ENCODE measurements at places on chromosomes 16 and 17.

GRCh38 chr17:1315891-1316403 lies 36.5 kb downstream of the TRARG1 start:
- DNase-seq, result no peak

DNA sequence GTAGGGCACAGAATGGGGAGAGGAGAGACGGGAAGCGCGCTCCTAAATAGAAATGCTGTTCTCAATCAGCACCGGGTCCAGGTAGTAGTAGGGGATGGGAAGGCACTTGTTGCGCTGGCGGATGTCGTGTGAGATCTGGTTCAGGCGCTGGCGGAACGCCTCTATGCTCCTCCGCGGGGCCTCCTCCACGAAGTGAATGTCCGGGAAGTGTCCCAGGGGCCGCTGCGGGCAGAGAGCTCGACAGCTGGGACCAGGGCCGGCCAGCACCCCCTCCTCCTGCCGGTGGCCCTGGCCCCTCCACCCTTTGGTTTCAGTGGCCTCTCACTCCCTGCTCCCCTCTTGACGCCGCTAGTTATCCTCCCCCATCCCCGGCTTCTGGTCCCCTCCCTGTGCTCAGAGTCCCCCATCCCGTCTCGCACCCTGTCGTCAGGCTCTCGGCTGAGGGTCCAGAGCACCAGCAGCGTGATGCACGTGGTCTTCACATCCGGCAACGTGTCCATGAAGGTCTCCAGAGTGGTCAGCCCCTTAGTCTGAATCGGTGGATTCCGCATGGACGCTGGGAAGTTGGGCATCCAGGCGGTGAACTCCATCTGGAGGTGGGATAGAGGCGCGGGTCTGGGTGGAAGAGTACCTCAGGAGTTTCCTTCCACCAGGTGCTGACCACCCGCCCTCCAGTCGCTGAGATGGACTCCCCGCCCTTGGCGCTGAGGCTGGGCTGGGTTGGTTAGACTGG lies 14.6 kb downstream of the ALOX12B start:
- no peak for DNase-seq

- peak; percentile 56 for DNase-seq
Observed at GRCh38 chr17:66906321-66907278, 57.9 kb upstream of the CACNG4 start.

- DNase-seq, result no peak
Observed at GRCh38 chr16:65274566-65274965, 152.7 kb upstream of the CDH11 start.

DNA sequence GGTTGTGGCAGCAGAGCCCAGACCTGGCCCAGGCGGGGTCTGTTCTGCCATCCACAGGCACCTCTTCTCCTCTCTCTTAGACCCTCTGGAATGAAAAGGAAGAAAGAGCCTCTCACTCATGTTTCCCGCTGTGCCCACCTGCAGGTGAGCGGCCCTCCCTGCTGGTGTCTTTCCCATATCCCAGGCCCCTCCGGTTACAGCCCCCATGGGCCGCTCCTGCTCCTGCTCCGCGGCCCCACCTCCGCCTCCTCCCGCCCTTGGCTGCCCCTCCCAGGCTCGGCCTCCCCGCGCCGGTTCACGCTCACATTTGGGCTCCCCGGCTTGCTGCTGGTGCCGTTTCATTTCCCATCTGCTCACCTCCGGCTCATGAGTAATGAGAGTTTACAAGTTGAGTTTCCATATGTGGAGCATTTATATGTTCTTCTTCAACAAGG lies 98.7 kb upstream of the SDK2 start:
- DNase-seq, result no peak

GRCh38 chr17:4859816-4860625 lies 26.9 kb downstream of the MINK1 start:
- DNase-seq, result no peak

DNA sequence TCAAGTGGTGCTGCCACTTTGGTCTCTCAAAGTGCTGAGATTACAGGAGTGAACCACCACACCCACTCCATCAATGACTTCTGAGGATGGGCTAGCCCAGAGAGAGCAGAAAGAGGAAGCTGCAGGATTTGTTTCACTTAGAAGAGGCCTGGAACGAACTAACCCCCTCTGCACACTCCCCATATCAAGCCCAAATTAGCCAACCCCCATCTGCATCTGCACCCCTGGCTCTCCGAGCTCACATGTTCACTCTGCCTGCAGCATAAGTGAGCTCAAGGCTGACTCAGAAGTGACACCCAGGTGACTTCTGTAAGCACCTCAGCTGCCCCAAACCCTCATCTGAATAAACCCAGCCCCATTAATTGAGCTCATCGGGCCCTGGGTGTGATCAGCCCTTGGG lies 4.8 kb downstream of the SCNN1G start:
- no peak for DNase-seq

DNA sequence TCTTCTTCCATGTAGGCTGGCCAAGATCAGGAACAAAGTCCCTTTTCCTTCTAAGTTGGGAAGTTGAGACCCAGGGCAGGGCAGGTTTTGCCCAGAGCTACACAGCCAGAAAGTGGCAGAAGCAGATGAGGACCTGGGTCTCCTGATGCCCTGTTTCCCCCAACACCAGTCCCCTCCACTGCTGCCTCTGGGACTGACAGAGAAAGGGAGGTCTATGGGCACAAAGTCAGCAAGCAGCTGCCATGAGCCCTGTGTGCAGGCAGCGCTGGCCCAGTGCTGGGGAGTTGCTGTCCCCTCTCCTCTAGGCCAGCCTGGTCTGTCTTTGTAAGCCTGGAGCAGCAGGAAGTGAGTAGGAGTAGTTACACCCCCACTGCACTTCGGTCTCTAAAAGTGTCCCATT lies 46.9 kb upstream of the NKD1 start:
- DNase-seq, result no peak

DNA sequence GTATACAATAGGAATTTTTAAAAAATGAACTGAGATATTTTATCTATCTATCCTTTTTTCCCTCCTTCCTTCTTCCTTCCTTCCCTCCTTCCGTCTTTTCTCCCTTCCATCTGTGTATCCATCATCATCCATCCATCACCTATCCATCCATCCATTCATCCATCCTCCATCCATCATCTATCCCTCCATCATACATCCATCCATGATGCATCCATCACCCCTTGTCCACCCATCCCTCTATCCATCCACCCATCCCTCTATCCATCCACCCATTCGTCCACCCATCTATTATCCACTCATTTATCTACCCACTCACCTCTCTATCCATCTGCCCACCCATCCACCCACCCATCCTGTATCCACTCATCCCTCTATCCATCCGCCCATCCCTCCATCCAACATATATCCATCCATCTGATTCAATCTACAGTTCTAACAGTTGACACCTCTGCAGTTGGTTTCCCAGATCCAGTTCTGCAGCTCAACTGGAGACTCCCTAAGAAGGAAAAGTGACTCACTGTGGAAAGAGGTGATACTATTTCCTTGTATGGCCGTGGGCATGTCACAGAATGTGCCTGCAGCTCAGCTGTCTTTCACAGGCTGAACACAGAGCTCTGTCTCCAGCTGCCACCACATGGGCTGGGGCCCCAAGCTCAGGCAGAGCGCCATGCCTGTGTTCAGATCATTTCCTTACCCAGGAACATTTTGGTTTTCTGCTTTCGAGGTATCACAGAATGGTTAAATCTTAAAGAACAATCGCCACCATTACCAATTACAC lies 130.8 kb downstream of the XYLT1 start:
- no peak for DNase-seq

DNA sequence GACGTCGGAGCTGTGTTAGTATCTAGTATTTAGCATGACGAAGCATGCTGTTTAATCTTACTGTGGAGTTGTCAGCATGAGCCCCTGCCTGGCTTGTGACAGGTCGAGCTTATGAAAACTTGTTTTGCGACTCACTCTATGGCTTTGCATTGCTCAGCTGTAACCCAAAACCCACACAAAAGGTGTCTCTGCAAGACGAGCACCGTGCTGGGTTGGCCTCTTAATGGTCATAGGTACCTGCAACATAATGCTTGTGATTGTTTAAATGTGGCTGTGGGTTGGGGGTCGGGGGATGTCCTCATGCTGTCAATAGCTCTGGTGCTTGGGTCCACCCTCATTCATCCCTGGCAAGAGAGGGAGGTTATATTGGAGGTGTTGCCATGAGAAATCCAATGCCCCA lies 5.4 kb downstream of the NTN1 start:
- DNase-seq, result no peak

DNA sequence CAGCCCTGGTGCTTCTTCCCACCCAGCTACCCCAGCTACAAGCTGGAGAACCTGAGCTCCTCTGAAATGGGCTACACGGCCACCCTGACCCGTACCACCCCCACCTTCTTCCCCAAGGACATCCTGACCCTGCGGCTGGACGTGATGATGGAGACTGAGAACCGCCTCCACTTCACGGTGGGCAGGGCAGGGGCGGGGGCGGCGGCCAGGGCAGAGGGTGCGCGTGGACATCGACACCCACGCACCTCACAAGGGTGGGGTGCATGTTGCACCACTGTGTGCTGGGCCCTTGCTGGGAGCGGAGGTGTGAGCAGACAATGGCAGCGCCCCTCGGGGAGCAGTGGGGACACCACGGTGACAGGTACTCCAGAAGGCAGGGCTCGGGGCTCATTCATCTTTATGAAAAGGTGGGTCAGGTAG lies 3.6 kb downstream of the GAA start:
- no peak for DNase-seq

DNA sequence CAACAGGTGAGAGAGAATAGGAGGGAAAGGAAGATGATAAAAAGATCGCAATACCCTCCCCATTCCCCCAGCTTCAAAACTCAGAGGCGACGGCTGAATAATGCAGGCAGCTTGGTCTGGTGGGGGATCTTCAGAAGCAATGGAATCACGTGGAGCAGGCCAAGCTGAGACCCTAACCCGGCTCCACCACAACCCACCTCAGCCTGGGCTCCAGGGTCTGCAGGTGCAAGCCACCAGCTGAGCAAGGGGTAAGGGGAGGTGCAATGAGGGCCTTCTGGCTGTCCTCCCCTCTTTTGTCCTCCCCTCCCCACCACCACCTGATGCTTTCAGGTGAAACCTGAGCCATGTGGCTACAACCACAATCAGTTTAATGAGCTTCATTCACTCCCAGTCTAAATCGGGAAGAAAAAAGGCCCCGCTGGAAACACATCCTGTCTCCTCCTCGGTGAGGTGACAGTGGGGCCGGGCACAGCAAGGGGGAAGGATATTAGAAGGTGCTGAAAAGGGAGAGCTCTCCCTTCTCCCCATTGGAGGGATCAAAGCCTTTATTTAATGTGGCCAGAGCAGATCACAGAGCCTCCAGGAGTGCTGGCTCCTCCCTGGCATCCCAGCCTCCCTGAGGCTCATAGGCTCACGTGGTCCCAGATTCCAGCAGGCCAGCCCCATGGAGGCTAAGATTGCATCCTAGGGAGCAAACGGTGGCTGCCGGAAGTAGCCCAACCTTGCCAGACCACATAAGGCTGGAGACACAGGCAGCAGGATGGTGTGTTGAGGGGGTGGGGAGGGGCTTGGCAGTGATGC lies 261.0 kb downstream of the SOX9 start:
- no peak for DNase-seq

DNA sequence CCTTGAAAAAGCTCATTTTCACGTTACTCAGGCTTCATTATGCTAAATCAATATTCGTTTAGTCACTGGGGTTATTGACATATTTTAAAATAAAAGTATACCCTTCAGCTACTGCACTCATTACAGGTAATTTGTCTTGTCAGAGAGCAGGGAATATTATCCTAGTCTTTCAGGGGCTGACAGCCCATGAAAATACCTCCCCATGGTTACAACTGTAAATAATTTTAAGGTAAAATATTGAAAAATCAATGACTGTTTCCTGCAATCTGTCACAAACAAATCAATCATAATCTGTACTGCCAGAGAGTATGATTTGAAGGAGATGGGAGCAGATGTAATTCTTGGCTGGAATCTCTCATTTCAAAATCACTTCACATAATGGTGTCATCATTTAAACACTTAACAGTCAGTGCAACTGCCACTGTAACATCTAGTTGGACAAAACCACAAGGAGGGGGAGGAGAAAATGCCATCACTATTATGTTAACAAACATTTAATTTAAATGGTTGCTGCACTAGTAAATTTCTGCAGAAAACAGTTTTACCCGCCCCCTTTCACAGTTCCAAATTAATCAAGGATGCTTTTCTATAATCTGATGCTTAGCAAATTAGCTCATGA lies 9.3 kb upstream of the IRX5 start:
- DNase-seq, result no peak

DNA sequence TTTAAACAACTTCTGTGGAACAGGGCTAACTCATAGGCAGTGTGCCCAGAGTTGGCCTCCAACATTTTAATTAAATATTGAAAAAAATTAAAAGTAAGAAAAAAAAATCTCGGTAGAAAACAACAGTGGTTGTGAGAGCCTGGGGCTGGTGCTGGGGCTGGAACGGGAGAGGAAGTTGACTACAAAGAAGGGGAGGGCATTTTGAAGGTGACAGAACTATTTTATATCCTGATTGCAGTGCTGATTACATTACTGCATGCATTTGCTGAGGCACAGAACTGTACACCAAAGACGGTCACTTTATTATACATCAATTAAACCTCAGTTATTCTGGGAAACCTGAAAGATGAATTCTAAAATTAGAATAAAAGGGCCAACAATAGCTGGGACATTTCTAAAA lies 142.5 kb downstream of the PARN start:
- no peak for DNase-seq
